LoVo (cell line): ENCODE measurements at places on chromosomes 7 and 10.

DNA sequence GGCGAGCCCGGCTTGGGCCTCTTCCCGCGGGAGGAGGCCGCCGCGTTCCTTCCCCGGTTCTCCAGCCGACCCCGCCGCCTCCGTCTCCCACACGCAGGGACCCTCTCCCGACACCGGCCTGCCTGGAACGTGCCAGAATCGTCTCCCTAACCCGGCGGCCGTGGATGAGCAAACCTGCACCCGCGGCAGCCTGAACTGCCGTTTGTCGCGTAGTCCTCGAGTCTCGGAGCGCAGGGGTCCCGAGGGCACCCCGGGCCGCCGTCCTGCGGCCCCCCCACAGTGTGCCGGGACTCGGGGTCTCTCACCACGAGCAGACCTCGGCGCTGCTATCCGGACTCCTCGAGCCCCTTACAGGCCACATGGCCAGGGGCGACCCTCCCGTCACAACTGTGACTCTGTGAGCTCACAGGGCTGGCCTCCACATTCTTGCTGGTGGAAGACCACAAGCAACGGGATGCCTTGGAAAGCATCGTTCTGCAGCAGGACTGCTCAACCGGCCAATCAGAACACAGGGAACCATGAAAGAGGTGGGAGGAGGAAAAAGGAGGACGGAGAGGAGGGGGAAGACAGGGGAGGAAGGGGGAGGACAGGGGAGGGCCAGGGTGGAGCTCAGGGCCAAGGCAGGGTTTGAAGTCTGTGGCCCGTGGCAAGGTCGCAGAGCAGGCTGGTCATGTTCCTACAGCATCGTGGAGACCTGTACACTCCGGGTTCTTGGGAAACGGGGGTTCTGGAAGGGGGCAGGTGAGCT is 276.9 kb downstream of the DNAJB6 start:
- no peak for DNase-seq

DNA sequence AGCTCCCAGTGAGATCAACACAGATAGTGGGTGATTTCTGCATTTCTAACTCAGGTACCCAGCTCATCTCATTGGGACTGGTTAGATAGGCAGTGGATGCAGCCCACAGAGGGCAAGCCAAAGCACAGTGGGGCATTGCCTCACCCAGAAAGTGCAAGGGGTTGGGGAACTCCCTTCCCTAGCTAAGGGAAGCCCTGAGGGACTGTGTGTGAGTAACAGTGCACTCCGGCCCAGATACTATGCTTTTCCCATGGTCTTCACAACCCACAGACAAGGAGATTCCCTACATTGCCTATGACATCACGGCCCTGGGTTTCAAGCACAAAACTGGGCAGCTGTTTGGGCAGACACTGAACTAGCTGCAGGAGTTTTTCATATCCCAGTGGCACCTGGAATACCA is 62.8 kb downstream of the PPP1R3A start:
- DNase-seq = no peak

DNA sequence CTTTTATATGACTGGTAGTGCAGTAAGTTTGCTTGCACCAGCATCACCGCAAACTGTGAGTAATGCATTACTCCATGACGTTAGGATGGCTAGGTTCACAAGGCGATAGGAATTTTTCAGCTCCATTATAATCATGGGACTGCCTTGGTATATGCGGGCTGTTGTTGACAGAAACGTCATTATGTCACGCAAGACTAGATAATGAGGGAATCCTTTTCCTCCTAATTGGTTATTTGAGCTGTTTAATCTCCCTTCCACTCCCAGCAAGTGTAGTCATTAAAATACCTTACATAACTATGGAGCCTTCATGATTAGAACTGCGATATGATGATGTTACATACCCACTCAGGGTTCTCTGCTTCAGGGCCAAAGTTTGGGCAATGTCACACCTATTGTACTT is 17.3 kb downstream of the KLLN start:
- peak; percentile 40 for DNase-seq

DNA sequence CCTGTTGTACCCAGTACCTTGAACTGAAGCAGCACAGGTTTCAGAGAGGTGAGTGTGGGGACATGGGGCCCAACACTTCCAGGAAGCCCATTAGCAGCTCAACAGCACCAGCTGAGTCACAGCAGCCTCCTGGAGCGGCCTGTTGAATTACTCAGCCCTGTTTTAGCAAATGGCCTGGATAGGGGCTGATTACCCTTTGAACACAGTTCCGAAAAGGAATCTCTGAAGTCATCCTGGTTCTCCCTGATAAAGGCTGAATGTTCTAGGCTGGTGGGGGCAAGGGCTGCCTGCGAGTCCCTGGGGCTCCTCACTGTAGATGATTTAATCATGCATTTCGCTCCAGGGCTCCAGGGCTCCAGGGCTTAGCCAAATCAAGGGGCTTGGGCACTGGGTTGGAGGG is 287.5 kb downstream of the GRID1 start:
- DNase-seq = no peak

GRCh38 chr7:128869138-128869943 is 6.7 kb downstream of the ATP6V1F start:
- DNase-seq = peak; percentile 74

- no peak for DNase-seq
Observed at GRCh38 chr7:138878051-138878450, 80.1 kb upstream of the ATP6V0A4 start.

DNA sequence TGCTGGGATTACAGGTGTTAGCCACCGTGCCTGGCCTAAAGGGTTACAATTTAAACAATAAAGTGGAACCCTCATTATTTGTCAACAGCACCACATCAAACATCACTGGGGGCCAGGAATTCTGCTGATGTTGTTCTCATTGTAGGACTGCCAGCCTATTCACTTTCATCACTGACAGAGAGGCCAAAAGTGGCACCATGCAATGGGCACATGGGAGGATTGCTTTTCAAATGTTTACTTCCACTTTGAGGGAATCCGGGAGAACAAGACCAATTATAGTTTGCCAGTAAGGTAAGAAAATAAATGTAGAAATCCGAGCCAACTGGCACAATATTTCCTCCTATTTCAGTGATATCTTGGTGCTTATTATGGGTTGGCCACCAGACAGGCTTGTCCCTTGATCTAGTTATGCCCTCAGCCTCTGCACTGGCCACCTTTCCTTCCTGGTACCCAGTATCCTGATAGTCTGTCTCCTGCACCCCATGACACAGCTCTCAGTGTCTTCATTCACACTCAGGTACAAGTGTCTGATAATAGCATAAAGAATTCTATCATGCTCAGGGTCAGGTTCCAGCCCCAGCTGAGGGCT is 82.6 kb downstream of the ANLN start:
- no peak for DNase-seq

- DNase-seq = no peak
Observed at GRCh38 chr10:130064783-130065182, 45.8 kb downstream of the C10orf143 start.

GRCh38 chr7:75798770-75799169 is 14.8 kb downstream of the CCL24 start:
- DNase-seq = no peak

GRCh38 chr10:5633166-5633749 is 33.1 kb downstream of the ASB13 start:
- DNase-seq = no peak

- no peak for DNase-seq
Observed at GRCh38 chr7:101580596-101580995, 48.5 kb downstream of the MYL10 start.

DNA sequence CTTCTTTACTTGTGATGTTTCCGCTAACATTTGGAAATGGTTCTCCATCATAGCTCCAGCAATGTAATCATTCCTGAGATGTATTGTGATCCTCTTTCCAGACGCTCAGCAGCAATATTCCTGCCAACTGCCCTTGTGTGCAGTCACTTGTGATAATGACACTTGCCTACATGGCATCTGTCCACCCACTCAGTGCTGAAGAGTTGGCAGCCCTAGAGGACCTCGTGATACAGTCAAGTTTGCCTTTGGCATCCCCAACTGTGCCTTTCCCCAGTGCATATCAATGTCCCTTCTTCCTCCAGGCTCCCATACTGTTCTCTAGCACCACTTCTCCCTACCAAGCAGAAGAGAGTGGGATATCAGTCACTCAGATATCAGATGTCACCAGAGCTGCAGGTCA is 64.9 kb downstream of the MYOF start:
- DNase-seq = no peak

DNA sequence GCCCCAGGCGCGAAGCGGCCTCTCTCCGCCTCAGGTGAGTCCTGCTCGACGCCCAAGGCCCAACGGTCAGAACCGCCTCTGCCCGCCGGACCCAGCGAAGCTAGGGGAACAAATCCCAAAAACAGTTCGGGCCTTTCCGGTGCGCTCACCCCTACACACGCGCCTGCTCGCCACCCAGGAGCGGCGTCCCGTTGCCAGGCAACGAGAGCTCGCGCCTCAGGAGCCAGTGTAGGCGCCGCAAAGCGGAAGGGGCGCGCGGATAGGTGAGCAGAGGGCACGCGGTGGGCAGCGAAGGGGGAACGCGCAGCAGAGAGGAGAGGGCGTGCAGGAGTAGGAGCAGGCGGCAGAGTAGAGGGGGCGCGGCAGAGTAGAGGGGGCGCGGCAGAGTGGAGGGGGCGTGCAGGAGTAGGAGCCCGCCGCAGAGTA is at the start of the genes DYDC1 and DYDC2:
TSS of gene DYDC1 (minus strand) at position 193 of the 426 bp plus-strand sequence. CDS start 4,154 bp downstream, outside the sequence.
TSS of gene DYDC2 (plus strand) at position 219 of the 426 bp plus-strand sequence. CDS start 5,663 bp downstream, outside the sequence.
- no peak for DNase-seq

GRCh38 chr7:8109196-8110022 is 140.8 kb downstream of the GLCCI1 start:
- peak; percentile 6 for DNase-seq

DNA sequence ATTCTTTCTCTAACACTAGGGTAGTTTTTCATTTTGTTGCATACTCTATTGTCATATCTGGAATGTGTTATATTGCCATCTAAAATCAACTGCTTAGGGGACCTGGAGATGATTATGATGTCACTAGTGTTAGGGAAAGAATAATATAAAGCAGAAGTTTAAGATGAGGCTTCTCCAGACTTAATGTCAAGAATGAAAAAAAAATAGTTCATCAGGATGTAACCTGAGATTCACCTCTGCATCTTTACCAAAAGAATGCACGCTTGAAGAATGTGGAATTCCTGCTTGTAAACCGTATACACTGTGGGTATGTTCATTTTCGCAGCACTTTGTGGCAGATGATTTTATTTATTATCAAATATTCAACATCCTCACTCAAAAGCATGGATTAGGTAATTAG is 184.6 kb downstream of the ST7 start:
- no peak for DNase-seq

GRCh38 chr7:108002726-108003598 is at the start of gene LAMB1:
Gene LAMB1, minus strand, starts transcription at chr7:108003161. Its CDS starts 276 bp downstream, at chr7:108002885.
- DNase-seq = peak; percentile 83
